ENCODE measurements at places on chromosomes 3 and 15.

GRCh38 chr3:75224412-75224811 is 439.7 kb upstream of the FRG2C start:
- DNase-seq, result no peak

DNA sequence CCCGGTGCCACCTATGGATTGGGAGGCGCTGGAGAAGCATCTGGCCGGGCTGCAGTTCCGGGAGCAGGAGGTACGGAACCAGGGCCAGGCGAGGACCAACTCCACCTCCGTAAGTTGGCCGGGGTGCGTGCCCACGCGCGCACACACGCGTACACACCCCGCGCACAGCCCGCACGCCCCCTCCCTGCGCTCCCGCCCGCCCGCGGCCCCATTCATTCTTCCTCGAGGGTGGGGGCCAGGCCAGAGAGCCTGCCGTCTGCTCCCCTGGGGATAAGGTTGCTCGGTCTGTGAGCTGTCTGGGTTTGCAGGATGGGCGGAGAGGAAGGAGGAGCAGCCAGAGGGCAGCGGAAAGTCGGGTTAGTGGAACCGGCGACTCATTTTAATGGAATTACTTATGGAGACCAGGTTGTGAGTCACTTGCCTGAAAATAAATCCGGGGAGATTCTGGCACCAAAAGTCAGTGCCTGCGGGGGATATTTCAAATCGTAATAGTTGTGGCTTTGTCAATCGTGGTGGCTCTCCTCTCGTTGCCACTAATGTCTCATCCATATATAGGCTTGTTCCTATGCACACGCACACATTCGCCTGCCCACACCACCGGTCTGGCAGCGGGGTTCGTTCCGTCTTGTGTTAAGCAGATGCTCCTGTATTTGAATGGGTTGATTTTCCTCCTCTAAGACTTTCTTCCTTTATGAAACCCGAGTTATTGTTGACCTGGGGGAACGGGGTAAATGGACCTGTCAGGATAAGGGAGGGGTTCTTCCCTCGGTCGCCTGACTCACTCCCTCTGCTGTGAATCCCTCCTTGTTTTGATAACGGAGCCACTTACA is 223.4 kb upstream of the IL12A start:
- peak; percentile 67 for DNase-seq

DNA sequence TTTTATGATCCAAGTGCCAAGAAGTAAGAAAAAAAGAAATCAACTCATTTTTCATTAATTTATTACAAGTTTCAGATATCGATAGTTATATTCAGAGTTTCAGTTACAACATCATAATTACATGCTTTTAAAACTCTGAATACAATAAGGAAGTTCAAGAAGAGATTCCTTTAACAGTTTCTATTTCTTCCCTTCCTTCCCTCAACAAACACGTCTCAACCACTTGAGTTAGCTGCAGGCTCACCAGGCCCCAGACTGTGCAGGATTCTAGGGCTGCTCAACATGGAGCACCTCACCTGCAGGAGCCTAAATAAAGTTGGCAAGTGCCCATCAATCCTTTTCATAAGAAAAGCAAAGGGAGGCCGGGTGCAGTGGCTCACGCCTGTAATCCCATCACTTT is 79.2 kb upstream of the FNDC3B start:
- DNase-seq, result no peak

DNA sequence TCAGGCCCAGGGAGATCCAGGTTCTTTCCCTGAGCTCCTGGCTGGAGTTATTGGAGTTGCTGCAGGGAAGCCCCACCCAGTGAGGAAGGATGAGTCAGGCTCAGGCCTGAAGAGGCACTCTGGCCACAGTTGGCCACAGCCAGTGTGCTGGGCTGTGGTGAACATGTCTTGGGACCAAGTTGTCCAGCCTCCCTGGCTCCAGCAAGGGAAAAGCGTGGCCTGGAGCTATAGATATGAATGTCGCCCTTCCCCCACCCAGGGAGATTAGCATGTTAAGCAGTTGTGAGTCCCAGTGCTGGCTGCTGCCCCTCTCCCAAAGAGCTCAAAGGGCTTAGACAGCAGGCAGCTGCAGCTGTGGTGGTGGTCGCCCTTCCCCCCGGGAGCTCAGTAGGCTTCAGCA is 963.2 kb downstream of the ROBO2 start:
- DNase-seq, result no peak

DNA sequence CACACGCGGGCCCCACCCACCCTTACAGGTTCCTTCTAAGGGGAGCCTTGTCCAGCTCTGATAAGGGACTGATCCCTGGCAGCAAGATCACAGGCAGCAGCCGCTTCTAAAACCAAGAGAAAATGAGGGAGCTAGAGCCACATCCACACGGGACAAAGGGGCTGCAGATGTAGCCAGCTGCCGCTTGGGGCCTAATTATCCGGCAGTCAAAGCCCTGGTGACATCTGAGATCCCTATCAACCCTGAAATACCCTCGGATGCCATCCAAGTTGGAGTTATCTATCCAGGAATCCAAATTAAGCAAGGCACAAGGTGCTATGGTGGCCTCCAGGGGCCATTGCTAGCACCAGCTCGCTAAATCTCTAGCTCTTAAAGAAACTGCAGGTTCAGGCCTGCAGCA is 248.3 kb downstream of the VPS13C start:
- DNase-seq, result no peak

GRCh38 chr3:117184574-117184973 is 475.0 kb downstream of the TUSC7 start:
- no peak for DNase-seq

All from colonic mucosa (tissue), 4 donors.